ENCODE measurements at places on chromosomes 5 and 9.

DNA sequence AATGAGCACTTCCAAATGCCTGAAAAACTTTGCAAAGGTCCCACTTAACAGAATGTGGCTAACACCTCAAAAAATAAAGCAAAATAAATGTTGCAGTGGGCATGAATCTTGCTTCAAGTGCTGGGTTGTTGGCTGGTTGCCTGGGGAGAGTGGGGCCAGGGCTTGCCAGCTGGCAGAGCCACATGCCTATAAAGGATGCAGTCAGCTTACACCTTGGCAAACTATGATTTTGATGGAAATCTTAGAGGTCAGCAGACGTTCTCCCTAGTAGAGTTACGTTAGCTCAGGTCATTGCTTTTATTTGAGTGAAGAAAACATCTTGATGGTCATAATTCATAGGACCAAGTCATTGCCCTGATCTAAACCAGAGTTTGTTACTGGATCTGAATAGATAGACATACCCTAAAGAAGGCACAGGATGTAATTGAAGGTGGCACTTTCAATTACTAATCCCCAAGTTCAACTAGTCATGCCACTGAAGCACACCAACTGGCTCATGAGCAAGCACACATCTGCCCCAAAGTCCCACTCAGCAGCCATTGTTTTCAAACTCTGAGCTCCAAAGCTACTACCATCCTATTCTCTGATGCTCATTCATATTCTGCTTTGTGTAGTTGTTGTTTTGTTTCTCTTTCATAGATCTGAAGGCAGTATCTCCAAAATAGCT lies 51.2 kb upstream of the ZSWIM6 start:
- no peak for DNase-seq

DNA sequence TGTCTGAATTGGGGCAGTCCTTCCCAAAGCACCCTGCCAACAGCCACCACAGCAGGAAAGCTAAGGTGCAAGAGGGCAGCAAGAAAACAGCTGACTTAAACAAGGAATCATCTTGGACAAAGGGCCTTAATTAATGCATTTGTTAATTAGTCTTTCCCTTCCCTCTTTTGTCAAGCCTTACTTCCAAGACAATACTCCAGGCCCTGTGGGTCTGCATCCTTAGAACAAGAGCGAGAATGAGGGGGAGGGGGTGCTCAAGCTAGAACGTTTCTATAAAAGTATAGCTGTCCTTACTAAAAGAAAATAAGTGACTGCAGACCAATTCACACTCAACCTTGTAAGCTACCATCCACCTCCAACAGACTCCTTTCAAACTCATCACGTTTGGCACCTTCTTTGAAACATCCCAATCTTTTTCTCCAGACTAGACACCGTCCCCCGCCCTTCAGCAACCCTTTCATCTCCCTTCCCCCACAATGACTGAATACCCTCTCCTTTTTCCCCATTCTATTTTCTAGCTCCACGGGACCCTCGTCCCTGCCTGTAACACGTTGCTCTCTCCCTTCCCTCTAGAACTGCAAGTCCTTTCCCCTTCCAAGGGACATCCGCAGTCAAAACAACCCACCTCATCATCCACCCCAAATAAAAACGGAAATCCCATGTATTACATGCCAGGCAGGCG lies 85.7 kb upstream of the RNF38 start:
- no peak for DNase-seq

- DNase-seq: peak; percentile 85
These were observed 1.1 kb downstream of the POMT1 start for GRCh38 chr9:131503626-131504465.

GRCh38 chr9:121634329-121635261 lies 16.8 kb upstream of the DAB2IP start:
- DNase-seq: peak; percentile 28

- DNase-seq: no peak
These were observed 23.3 kb upstream of the COL5A1 start for GRCh38 chr9:134618163-134618832.

GRCh38 chr5:172716796-172717313 lies 54.1 kb downstream of the DUSP1 start:
- peak; percentile 65 for DNase-seq

DNA sequence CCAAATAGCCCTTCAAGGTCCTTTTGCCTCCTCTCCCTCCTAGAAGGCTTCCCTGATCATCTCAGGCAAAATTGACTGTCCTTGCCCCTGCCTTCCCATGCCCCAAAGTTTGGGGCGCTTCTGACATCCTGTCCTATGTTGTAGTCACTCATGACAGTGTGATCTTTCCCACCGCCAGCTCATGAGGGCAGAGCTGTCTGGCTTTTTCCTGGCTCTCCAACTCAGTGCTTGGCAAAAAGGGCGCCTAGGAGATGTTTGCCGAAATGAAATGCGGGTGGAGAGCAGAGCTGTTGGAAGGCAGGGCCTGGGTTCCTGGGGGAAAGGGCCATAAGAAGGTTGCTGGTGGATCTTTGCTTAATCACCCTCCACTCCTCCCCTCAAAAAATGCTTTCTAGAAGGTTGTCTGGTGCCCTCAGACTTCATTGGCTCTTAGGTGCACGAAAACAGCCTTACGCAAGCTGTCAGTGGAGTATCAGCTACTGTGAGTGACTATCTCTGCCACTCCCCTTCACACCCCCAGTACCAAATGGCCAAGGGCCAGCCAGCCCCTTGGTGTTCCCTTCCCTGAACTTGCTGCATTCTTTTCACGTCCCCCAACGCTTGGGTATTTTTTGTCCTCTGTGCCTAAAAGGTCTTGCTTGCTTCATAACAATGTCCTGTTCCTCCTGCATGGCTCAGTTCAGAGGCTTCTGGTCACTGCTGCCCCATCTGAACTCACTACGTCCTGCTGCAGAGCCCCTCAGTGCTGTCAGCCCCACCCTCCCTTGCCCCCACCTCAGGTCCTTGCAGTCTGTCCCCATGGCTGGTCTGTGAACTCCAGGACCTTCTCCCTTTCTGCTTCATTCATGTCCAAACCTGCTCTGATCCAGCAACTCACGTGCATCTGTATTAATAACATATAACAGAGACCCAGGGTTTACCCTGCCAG lies 2.6 kb upstream of the SLC25A51 start:
- no peak for DNase-seq

DNA sequence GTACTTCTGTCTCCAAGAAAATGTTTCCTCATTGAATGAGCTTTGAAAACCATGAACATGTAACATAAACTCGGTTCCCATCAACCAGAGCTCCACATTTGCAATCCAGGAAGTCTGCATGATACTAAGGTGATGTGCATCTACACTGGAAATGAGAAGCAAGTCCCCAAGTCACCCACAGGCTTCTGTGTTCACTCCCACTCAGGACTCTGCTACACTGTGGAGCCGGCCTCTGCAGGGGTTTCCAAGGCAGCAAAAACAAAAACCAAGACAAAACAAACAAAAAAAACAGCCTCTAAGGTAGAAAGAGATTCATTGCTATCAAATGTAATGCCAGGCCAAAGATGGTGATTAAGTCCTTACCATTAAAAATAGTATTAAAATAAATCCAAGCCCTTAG lies 593.7 kb downstream of the IRX1 start:
- no peak for DNase-seq

DNA sequence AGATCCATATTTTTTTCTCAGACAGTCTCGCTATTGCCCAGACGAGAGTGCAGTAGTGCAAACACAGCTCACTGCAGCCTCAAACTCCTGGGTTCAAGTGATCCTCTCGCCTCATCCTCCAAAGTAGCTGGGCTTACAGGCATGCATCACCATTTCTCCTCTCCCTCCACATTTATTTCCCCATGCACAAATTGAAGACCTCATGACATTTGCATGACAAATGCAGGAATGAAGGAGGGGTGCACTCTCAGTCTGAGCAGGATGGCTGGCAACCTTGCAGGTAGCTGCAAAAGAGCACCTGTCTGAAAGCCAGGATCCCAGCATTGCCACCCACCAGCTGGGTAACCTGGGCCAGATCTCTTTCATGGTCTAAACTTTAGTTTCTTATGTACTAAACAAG lies 111.2 kb downstream of the SH3TC2 start:
- no peak for DNase-seq

DNA sequence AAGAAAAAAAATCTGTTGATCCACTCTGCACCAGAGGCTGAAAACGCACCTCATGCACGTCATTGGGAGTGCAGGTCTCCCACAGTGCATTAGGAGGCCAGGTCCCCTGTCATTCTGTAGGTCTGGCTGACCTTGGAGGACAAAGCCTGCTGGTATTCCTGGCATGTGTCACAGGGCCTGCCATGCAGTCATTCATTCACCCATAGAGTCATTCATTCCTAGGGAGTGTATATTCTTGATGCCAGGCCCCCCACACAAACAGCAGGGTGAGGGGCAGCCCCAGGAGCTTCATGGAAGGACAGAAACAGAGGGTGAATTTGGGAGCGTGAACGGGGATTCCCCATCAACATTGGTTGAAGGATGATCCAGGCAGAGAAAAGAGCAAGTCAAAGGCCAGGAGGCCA lies 2.2 kb downstream of the GBGT1 start:
- DNase-seq: no peak

DNA sequence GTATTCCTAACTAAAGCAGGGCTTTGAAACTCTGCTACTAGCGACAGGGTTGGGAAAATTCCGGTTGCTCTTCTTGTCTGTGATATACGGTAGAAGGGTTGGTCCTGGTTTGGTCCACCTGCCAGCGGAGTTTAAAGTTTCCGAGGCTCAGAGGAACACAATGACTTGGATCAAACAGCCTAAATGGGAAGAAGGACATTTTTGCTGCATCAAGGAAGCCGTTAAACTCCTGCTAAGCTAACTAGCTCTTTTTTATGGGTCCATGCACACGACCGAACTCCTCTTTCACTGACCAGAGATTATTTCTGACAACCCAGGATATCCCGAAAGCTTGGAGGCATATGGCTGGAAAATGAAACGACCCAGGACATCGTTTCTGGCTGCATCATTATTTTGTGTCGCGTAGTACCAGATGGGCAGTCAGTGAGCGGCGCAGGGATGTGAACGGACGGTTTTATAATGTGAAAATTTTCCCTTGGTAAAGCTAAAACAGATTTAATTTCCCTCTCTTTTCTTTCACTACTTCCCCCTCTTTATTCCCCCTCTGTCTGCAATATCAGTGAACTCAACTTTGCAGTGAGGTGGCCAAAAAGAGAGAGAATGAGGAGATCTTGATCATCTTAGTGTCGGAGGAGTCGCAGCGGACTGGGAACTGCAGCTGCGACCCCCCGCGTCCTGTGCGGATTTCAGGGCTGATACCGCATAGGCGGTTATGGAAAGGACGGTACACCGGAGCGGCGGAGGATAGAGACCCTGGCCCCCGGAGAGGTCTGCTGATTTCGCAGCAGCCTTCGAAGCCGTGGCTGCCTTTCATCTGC lies at the start of gene LURAP1L:
Gene LURAP1L, plus strand, starts transcription at position 160 of the 818 bp plus-strand sequence. CDS start 696 bp downstream, outside the sequence.
- no peak for DNase-seq

GRCh38 chr5:14373685-14374084 lies 207.9 kb upstream of the OTULINL start:
- DNase-seq: no peak

DNA sequence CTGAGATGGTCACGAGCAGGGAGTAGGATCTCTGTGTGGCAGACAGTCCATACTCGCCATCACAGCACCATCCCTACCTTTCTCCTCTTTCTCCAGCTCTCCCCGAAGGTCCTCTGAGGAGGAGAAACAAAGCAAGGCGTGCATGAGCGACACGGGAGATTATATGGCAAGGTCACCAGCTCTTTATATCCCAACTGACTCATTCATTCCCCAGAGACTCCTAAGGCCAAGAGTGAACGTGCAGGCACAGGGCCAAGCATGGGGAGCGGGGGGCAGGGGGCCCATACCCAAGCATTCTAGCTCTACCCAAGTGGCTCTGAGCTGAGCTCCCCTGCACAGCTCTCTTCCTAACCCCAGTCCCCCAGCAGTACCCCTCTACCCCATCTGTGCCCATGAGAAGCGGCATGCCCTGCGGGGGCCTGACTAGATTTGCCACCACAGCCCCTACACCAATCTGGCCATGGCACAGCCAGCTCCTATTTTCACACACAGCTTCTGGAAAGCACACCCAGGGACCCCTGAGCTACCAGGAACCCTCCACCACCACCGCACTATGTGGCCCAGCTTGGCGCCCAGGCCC lies 6.8 kb downstream of the TRIM7 start:
- no peak for DNase-seq

GRCh38 chr9:33161589-33162132 lies 5.5 kb downstream of the B4GALT1 start:
- DNase-seq: no peak

DNA sequence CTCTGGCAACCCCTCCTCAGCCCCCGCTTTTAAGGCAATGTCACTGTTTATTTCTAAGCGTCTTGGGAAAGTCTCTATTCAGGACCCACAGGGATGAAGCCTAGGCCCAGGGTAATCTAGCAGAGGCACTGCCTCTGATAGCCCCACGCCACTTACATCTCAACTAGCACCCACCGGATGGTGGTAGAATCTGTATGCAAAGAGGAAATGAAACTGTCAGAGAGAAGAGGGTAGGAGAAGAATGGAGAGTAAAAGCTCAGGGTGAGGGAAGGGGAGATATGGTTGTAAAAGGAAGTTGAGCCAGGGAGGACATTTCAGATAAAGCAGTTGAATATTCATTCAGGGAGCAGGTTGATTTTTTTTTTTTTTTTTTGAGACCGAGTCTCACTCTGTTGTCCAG lies 3.0 kb downstream of the FRRS1L start:
- no peak for DNase-seq

- DNase-seq: no peak
These were observed 35.7 kb downstream of the DPYSL3 start for GRCh38 chr5:147474140-147474539.

DNA sequence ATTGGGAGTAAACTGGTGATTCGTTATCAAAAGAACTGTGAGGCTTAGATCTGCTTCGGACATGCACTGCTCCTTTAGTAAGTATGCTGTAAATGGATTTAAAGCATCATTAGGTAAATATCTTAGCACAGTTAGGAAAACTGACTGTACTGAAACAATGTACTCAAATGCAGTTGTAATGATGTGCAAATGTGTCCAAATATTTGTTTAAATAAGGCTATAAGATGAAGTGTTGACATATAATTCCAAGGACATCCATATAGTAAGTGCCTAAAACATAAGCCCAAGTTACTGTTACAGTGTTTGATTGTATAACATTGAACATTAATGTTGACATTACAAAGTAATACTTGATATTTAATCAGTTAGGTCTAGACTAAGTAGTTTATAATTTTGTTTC lies 512.5 kb upstream of the CDH18 start:
- no peak for DNase-seq

DNA sequence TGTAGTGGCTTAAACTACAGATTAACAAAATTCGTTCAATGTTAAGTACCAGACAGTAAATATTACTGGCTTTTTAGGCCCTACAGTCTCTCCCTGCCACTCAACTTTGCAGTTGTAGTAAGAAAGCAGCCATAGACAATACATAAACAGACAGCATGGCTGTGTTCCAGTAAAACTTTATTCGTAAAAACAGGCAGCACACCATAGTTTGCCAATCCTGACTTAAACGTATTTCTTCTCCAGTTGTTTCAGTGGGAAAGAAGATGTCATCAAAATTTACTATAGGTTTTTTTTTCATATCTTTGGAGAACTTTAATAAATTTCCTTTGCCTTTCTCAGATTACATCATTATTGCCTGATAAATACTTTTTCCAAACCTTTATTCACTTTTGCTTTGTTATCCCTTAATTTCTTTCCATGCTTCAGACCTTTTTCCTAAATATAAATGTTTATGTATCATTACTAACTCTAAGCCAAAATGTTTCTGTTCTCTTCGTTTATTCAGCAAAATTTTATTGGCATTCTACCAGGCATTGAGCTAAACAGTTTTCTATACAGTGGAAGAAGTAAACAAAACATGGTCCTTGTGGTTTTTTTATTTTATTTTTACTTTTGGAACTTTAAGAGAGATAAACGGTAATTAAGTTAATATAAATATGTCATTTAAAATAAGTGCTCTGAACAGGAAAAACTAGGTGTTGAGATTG lies 64.5 kb downstream of the SLF1 start:
- no peak for DNase-seq

- no peak for DNase-seq
These were observed 45.7 kb upstream of the IPPK start for GRCh38 chr9:92715488-92716231.
